NCI-H2029 treated with DMSO at 0.1 percent for 48 hours (cell line): ENCODE measurements at places on chromosomes 3 and 15.

- DNase-seq = no peak
These were observed 724.9 kb downstream of the NSUN3 start for GRCh38 chr3:94787734-94788270.

DNA sequence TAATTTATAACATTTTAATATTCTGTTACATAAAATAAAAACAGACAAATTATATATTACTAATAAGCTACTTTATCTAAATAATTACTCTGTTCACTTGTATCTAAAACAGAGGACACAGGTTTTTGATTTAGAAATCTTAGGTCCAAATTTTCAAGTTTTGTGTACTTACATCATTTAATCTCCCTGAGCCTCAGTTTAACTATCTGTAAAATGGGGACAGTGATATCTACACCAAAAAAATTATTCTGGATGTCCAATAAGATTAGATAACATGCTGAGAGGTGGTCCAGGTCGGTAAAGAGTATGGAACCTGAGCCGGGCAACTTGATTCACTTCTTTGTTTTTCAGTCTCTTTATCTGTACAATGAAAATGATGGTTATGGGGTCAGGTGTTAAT is 263.8 kb upstream of the CDIN1 start:
- no peak for DNase-seq

DNA sequence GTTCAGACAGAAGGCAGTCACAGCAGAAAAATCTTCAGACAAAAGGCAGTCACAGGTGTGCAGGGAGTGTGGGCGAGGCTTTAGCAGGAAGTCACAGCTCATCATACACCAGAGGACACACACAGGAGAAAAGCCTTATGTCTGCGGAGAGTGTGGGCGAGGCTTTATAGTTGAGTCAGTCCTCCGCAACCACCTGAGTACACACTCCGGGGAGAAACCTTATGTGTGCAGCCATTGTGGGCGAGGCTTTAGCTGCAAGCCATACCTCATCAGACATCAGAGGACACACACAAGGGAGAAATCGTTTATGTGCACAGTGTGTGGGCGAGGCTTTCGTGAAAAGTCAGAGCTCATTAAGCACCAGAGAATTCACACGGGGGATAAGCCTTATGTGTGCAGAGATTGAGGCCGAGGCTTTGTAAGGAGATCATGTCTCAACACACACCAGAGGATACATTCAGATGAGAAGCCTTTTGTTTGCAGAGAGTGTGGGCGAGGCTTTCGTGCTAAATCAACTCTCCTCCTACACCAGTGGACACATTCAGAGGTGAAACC is 27.6 kb downstream of the ZNF589 start:
- DNase-seq = peak; percentile 46

- DNase-seq = no peak
These were observed 170.5 kb upstream of the POU1F1 start for GRCh38 chr3:87446849-87447387.

- no peak for DNase-seq
These were observed 1046.0 kb upstream of the NR2F2 start for GRCh38 chr15:95284492-95284891.

GRCh38 chr15:94972314-94972713 is 741.0 kb downstream of the MCTP2 start:
- no peak for DNase-seq

GRCh38 chr15:29704950-29705597 is 117.2 kb downstream of the TJP1 start:
- DNase-seq = no peak

DNA sequence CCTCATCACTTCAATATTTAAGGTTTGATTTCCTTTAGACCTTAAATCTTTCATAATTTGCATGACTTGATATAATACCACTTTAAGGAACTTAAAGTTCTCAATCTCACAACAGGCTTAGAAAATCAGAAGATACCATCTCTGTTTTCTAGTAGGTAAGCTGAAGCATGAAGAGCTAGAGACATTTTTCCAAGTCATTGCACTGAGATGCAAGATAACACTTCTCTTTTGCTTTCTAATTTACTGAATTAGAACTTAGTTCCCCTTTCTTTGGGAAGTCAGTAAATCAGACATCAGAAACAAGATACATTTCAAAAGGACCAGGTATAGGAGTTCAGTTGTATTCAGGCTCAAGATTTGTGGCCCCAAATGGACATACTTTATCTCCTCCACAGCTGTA is 79.7 kb downstream of the DZIP3 start:
- DNase-seq = no peak

DNA sequence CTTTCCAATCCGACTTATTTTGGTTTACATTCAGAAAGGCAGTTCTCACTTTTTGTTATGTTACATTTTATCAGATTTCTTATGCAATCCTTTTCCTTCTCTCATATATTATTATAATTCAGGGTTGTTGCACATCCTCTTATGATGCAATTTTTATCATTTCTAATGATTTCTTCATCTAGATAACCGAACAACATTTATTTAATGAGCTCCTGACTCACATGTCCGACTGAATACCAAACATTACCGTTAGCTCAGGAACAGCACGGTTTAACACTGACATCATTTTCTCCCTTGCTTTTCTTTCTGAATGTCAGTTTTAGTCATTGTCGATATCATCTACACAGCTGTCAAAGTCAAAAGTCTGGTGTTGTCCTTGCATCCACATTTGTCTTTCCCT is 199.2 kb downstream of the BCHE start:
- no peak for DNase-seq

- DNase-seq = peak; percentile 64
These were observed 3.0 kb downstream of the NAALADL2 start for GRCh38 chr3:174862101-174862500.

DNA sequence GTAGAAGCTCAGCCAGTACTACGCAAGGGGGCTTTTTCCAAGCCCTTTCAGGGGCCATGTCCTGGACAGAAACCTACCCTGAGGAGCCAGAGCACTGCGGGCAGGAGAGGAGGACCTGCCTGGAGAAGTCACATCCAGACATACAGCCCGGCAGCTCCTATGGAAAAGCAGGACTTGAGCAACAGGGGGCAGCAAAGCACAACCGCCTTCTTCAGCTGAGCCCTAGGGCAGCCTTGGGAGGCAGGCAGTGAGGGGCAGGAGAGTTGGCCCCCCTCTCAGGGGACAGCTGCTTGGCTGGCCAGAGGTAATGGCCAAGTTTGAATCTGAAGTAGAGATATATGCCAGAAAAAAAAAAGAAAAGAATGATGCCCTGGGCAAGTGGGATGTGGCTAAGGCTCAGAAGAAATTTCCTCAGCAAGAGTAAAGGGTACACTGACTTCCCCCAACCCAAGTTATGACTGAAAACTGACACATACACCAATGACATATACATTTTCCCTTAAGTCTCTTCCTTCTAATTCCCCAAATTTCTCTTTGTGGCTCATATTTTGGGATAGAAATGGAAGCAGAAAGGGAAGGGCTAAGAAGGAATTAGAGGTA is 56.9 kb downstream of the CYP19A1 start:
- no peak for DNase-seq
